Urinary bladder (tissue), 4 donors: ENCODE measurements at places on chromosomes 1 and 21. TPM values are rescaled to one million over a fixed set of nuclear protein-coding genes. Genes with fewer than 3 reads are reported as not detected.

DYNLT5 gene
- total RNA-seq, result 6.8 TPM

DNA sequence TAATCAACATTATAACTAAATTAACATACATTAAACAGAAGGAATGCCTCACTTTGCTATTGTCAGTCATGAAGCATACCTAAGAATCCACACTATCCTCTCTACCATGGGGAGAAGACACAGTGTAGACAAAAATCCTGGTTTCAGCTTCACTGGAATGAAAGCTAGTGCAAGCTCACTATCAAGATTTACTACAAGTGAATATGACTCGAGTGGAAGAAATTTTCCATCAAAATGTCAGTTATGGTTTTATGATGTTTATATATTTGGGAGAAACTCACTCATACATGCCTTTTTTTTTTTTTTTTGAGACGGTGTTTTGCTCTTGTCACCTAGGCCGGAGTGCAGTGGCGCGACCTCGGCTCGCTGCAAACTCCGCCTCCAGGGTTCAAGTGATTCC is 424.3 kb downstream of the KCNT2 start:
- DNase-seq, result no peak

GRCh38 chr1:226061068-226061840 is 1.3 kb upstream of the H3-3A start:
- DNase-seq, result peak; percentile 17

DNA sequence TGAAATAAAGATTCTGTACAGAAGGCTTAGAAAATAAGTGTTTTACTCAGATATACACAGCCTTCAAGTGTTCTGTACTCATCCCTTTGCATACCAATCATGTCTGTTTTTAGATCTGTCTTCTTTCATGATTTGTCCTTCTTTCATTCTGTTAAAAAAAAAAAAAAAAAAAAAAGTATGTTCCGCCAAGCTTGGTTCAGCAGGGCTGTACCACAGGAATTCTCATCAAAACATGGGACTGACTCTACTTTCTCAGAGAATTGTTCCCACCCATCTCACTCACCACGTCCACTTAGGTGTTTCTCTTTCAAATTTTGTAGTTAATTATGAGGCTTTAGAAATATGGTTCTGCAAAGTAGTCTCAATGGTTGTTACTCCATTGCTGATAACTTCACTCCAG is 119.0 kb downstream of the AK5 start:
- DNase-seq, result no peak

S100A4 gene
- 113 TPM for total RNA-seq

GRCh38 chr1:11645270-11645669 is 9.0 kb downstream of the FBXO2 start:
- DNase-seq, result no peak

NR1I3 gene
- not detected for total RNA-seq
